ENCODE measurements at places on chromosomes 4 and X. TPM values are rescaled to one million over a fixed set of nuclear protein-coding genes. Genes with fewer than 3 reads are reported as not detected.

The CYTL1 gene
- total RNA-seq, result not detected

The ELF4 gene
- total RNA-seq, result 35.6 TPM

The SPANXB1 gene
- 1.9 TPM for total RNA-seq

The PF4V1 gene
- not detected for total RNA-seq

The ANOS1 gene
- total RNA-seq, result 0.08 TPM

The L1CAM gene
- 23.1 TPM for total RNA-seq

The CTAG1B gene
- not detected for total RNA-seq

The USP11 gene
- total RNA-seq, result 54.7 TPM

The FHDC1 gene
- 0.34 TPM for total RNA-seq

The IBSP gene
- total RNA-seq, result not detected

The PAGE5 gene
- not detected for total RNA-seq

The NAT8L gene
- 14.7 TPM for total RNA-seq

The GC gene
- total RNA-seq, result not detected

The PRR32 gene
- total RNA-seq, result not detected

The HTN3 gene
- total RNA-seq, result not detected

The VGLL1 gene
- not detected for total RNA-seq

The KIAA1210 gene
- not detected for total RNA-seq

The MAGEA9B gene
- total RNA-seq, result not detected

The S100G gene
- not detected for total RNA-seq

The RIPPLY1 gene
- not detected for total RNA-seq

The RTL3 gene
- 0.05 TPM for total RNA-seq

The C4orf50 gene
- not detected for total RNA-seq

The HHIP gene
- 0.74 TPM for total RNA-seq

The CT55 gene
- not detected for total RNA-seq

The EVC gene
- 13.4 TPM for total RNA-seq

The GPR34 gene
- total RNA-seq, result 0.13 TPM

The TRMT10A gene
- 3.6 TPM for total RNA-seq

The CCDC158 gene
- total RNA-seq, result not detected

The SMR3B gene
- total RNA-seq, result not detected

The GPAT3 gene
- 50.5 TPM for total RNA-seq

The RHOH gene
- not detected for total RNA-seq

The PAGE2 gene
- not detected for total RNA-seq

The P2RY8 gene
- 0.02 TPM for total RNA-seq

Data from A549 treated with RU486 at 1 μM for 4 hours (cell line).